ENCODE measurements at places on chromosomes 3 and 15.

GRCh38 chr3:31004025-31004678 lies 109.7 kb upstream of the GADL1 start:
- DNase-seq = no peak

DNA sequence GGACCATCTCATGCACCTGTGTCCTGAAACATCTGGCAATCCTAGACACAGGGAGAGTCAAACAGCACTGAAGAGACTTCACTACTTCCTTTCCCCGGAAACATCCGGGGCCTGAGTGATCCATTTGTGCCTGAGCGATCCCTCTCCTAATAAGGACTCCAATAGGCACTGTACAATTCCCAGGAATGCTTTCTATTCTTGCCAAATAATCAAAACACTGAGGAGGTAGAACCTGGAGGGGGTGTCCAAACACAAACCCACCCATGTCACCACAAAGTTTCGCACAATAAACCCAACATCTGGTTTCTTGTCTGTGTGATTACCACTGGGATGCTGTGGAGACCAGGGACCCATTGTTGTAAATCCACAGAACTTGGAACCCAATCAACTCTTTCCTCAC lies 205.0 kb downstream of the OPA1 start:
- no peak for DNase-seq

DNA sequence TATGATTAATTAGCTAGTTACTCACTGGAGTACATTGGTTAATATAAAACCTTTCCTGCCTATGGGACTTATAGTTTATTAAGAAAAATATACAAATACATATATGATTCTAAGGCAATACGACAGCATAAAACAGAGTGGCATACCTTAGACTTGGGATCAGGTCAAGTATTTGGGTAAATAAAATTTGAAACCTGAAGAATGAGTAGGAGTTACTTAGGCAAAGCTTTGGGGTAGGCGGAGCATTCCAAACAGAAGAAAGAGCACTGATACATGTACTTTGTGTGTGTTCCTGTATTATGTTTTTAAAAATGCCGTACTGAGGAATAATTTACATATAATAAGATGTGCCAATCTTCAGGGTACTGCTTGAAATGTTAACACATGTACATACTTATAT lies 15.1 kb downstream of the ZPLD1 start:
- no peak for DNase-seq

DNA sequence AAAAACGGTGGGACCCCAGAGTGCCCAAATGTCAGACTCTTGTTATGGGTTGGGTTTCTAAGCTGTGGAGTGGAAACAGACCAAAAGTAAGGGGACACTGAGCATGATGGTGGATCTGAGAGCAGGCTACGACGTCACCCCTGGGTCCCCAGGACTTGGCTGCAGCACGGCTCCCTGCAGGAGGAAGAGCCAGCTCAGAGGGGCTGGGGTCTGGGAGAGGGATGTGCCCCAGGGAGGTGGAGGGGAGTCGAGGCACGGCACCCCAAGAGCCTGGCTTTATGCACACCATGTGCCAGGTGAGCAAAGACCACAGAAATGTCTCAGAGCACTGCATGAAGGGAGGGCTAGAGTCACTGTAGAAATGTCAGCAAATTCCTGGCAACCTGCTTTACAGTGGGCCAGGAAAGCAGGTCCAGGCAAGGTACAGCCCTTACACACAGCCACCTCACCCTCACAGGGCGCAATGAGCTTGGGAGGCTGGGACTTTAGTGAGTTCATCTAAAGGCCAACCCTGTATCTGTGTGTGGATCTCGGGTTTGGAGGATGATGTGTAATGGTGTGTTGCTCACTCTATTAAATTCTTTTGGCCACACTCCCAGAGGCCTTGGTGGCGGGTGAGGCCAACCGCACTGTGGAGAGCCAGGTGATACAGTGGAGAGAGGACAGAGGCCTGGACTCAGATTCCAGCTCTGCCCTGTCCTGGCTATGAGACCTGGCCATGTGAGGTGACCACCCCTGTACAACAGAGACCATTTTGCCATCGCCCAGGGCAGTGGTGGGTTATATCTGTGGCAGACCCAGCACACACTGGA lies 14.1 kb downstream of the CTSH start:
- no peak for DNase-seq

- no peak for DNase-seq
Observed at GRCh38 chr3:42608581-42608980, 8.1 kb downstream of the NKTR start.

DNA sequence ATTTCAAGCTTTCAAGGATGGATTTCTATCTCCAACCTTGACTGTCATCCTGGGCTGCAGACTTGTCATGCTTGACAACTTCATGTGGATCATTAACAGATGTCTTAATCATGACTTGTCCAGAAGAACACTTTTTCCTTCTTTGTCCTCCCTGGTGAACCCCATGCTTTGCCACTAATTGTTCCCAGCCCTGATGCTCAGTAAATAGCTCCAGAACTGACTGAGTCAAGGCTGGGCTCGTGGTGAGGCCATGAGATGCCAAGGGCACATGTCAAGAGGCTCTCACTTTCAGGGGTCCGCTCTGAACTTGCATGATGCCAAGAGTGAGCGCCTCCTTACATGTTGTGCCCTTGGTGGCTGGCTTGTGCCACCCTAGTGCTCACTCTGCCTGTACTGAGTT lies 48.9 kb upstream of the KY start:
- no peak for DNase-seq

GRCh38 chr3:64244011-64244942 lies 19.0 kb upstream of the PRICKLE2 start:
- no peak for DNase-seq

GRCh38 chr3:64972793-64973192 lies 285.0 kb upstream of the ADAMTS9 start:
- DNase-seq = no peak

DNA sequence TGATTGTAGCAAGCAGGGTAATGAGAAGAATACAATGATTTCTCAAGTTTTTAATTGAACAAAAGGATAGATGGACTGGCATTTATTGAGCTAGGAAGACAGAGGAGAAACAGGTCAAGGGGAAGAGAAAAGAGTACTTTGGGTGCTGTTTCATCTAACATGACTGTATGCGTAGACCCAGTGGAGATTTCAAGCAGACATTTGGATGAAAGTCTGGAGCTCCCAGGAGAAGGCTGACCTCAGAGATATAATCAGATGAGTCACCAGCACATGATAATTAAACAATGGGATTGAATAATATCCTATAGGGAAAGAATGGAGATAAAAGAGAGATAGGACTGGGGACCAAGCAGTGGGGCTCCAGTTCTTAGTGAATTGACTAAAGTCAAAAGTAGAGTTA lies 194.9 kb downstream of the ARRDC4 start:
- DNase-seq = no peak

Data from nucleus accumbens (tissue), 56 donors.